ENCODE measurements at places on chromosomes 6 and 20.

- DNase-seq = no peak
Observed at GRCh38 chr20:36120991-36121390, 33.5 kb upstream of the EPB41L1 start.

- DNase-seq = no peak
Observed at GRCh38 chr6:4179960-4180651, 44.7 kb upstream of the ECI2 start.

- no peak for DNase-seq
Observed at GRCh38 chr6:68235326-68235784, 399.7 kb upstream of the ADGRB3 start.

- DNase-seq = no peak
Observed at GRCh38 chr20:24283186-24283585, 186.2 kb upstream of the SYNDIG1 start.

Data from EL (cell line).